ENCODE measurements at places on chromosomes 1 and 21.

DNA sequence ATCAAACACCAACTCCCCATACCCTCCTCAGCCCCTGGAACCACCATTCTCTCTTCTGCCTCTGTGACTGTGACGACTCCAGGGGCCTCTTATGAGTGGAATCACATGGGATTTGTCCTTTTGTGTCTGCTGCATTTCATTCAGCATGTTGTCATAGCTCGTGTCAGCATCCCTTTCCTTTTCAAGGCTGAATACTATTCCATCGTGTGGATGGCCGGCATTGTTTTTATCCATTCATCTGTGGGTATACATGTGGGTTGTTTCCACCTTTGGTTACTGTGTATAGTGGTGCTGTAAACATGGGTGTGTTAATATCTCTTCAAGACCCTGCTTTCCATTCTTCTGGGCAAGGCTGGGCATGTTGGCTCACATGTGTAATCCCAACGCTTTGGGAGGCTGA is 17.1 kb upstream of the OBSCN start:
- DNase-seq, result no peak

DNA sequence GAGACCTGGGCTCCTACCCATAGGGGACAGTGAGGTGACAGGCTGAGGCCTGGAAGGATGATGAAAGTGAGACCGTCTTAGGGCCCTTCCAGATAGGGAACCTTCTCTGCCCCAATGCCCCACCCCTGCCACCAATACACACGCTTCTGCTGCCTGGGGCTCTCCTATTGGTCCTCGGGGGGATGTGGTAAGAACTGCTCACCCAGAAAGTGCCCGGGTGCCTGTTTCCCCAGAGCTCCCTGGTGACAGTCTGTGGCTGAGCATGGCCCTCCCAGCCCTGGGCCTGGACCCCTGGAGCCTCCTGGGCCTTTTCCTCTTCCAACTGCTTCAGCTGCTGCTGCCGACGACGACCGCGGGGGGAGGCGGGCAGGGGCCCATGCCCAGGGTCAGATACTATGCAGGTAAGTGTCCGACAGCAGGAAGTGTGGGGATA is 948 bp downstream of the SEMA4A start:
- DNase-seq, result no peak

GRCh38 chr1:210688512-210689234 is 360.0 kb downstream of the HHAT start:
- DNase-seq, result peak; percentile 9

DNA sequence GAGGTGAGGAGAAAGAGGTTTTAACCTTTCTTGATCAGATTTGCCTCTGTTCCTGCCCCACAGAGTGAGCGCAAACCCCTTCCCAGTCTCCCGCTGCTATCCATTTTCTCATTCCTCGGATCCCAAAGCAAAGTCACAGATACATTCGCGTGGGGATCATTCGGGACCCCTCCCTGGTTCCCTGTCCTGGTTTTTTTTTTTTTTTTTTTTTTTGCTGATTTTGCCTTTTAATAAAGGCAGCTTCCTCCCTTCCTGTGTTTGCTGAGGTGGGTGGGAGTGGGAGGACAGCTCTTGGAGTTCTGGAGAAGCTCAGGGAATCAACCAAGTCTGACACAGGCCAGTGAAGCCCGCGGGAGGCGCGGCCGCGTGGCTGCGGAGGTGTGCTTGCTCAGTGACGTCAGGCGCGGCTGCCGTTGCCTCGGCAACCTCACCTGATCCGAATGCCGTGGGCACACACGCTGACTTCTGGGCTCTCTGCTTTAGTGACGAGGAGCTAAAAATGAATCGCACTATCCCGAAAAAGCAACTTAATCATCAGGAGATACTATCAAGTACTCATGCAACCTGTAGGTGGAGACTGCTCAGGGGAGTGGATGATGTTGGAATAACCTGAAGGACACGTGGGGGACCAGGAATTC is 106.4 kb downstream of the TBX19 start:
- no peak for DNase-seq

DNA sequence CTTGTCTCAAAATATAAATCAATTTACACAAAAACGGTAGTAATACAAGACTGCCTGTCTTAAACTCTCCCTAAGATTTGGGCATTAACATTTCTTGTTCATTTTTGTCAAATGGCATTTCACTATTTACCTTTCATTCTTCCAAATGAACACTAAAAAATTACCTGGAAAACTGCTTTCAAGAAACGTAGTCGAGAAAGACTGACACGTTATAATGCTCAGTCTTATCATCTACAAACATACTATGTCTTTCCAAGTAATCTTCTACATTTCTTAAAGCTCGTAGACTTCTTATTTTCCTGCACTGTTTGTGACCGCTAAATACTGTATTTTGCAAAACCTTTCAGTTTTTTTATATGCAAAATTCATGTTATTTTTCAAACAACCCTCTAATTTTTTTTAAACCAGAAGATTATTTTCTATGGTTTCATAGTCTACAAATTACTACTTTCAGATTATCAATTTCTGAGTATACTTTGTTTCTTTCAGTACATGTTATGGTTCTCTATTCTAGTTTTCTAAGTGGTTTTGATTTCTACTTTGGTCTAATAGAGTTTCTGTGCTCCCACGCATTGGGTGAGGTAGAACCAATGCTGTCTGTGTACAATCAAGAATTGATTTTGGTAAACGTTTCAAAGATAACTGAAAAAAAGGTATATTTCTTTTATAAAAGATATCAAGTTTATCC is 336.4 kb downstream of the SMYD3 start:
- no peak for DNase-seq

DNA sequence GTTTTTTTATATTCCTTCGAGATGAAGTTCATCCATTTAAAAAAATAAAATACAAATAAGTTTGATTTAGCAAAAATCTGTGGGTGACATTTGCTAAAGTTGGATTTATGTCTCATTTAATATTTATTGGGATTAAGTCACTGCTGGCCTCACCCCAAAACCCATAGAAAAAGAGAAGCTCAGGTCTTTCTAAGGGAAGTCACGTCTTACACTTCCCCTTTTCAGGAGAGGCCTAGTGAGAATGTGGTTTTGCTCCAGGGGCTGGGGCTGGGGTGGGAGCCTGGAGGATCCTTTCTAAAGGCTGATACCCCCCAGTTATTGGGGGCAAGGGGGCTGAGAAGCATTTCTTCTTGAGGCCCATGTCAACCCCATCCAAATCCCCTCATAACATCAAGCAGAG is 300.3 kb downstream of the DSCAM start:
- no peak for DNase-seq

DNA sequence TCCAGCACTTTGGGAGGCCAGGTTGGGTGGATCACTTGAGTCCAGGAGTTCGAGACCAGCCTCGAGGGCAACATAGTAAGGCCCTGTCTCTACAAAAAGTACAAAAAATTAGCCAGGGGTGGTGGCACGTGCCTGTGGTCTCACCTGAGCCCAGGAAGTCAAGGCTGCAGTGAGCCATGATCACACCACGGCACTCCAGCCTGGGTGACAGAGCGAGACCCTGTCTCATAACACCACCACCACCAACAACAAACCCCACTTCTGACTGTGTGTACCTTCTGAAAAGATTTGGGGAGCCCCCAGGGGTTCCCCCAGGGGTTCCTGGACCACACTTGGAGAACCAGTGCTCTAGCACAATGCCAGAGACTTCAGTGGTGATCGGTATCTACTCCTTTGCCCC is 29.9 kb downstream of the NUAK2 start:
- no peak for DNase-seq

DNA sequence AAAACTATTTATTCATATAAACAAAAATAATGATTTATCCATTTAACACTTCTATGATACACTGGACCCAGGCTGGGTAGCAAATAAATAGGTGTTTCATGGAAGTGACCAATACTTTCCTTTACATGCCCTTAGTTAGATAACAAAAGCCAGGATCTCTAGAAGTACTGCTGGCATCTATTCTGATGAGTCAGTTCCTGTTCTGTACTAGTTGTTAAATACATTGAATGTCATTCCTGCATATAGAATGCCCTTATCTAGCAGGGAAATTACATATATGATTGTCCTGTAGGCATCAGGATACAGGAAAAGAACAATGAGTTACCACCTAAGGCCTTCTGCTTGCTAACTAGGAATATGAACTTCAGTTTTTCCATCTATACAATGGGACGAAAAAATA is 130.8 kb downstream of the HFM1 start:
- no peak for DNase-seq

GRCh38 chr1:212643877-212644276 is 35.3 kb downstream of the ATF3 start:
- DNase-seq, result no peak

GRCh38 chr1:14270821-14271220 is 327.7 kb upstream of the KAZN start:
- no peak for DNase-seq

DNA sequence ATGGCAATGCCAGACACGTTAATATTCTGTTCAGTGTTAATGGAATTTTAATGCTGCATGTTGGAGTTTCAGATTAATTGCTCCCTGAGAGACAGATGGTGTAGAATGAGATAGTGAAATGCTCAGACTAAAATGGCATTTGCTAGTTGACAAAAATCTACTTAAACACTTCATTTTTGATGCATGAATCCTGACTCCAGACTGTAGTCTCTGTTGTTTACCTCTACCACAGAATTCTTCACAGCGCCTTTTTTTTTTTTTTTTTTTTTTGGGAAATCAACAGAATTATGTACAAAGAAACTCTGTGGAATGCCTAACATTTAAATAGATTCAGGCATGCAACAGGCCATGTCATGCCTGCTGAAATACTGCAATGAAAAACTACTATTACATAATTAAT is 111.3 kb downstream of the PLPPR5 start:
- no peak for DNase-seq

DNA sequence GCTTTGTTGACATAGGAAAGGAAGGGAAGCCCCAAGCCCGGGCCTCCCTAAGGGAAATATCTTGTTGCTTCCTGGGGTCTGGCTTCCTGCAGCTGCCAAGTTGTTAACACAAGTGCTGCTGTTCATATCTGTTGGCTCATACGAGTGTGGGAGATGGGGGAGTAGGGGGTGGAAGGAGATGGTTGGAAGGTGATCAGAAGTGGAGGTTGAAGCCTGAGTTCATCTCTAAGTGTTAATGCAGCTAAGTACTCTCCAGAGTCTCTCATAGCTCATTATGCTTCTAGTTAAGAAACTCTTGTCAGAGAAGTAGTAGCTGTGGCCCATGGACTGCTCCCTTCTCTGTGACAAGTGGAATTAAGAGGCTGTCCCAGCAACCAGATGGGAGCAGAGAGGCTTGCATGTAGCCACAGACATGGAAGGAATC is 319.2 kb upstream of the SPAG17 start:
- no peak for DNase-seq

DNA sequence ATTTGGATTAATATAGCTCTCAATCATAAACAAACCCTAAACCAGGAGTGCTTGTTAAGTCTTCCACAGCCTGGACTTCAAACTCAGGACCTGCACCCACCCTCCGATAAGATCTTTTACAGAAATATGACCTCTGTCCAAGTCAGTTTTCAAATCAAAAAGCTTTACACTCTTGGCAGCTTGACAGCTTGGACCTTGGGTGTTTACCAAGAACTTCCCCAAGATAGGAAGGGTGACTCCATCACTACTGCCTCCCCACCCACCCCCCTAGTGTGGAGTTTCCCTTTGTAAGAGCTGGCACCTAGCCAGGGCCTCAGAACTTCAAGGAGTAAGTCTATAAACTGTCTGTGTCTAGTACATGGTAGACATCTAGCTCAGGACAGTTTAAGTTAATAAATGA is 9.6 kb downstream of the BCAR3 start:
- DNase-seq, result peak; percentile 77

DNA sequence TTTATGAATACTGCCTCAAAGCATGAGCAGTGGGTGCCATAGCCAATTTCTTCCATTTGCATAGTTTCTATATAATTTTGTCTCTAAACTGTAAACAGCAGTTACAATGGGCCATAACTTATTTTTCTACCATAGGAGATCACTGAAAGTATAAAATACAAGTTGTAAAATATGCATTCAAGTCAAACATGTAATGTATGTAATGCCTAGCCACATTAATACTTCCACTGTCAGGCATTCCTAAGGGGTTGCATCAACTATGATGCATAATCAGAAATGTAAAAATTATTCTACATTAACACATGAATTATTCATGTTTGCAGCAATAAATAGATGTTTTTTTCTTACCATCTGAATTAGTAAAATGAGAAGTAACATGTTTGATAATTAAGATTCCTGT is 560.3 kb upstream of the ZP4 start:
- peak; percentile 41 for DNase-seq

DNA sequence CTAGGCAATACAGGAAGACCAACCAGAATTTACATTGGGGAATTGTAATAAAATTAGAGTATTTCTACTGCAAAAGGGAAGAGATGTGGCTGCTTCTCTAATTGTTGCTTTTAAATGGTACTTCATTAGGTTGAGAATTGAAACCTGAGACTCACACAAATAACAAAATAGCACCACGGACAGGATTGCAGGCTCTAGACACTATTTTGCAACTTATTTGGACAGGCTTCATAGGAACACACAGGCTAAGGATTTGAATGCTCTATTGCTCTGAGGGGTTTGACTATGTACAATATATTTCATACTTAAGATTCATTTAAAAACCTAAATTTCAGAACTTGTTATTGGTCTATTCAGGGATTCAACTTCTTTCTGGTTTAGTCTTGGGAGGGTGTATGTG is 79.6 kb downstream of the ATP1B1 start:
- no peak for DNase-seq

GRCh38 chr1:24117722-24118409 is 5.9 kb upstream of the MYOM3 start:
- DNase-seq, result peak; percentile 50

- no peak for DNase-seq
Observed at GRCh38 chr1:7550261-7550865, 220.7 kb upstream of the VAMP3 start.

DNA sequence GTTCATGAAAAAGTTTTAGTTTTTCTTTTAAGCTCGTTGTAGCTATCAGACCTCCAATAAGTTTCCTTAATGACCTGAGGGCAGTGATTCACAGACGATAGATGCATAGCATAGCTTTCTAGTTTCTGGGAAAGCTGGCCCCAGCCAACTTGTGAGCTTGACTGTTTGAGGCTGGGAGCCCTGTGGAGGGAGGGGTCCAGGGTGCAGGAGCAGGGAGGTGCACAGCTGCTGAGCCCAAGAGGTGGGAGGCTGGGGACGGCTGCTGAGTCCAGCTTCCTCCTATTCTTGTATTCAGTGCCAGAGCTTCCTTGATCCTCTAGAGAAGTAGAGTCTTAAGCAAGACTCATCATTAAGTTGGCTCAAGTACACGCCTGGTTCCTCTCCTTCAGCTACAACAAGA is 11.0 kb upstream of the AVPR1B start:
- no peak for DNase-seq
